SJSA1 (cell line): ENCODE measurements at places on chromosomes 3 and 15. TPM values are rescaled to one million over a fixed set of nuclear protein-coding genes. Genes with fewer than 3 reads are reported as not detected.

Gene C2CD4A
- total RNA-seq: not detected in 2 replicates

- H3K4me1 ChIP-seq: no peaks in the 10 kb centered on the region; the same call in 1 of the 2 replicates
- H3K27me3 ChIP-seq: no peaks in the 10 kb centered on the region
- DNase-seq: no peak
Measured at GRCh38 chr15:41205315-41205714, 25.2 kb downstream of the EXD1 start.

DNA sequence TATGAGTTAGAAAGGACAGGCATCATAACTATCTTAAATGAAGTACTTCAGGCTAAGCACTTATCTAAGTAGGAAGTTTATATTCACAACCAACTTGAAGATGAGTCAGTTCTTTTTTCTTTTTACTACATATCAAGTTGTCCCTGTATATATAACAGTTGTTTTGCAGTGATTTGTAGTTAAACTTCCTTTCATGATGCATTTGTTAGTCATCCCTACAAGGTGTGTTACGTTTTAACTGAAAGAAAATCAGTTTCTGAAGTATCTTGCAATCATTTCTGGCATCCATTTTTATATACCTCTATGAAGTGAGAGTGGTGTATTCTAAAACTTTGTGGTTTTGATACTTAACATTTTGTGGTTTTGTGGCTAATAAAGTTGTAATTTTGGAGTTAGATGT lies 46.1 kb downstream of the ZFAND6 start:
- DNase-seq: peak; percentile 51
- H3K36me3 ChIP-seq: peaks cover 6% of the 10 kb centered on the region; the same call in 1 of the 2 replicates
- peak overlapping the region; percentile 28 for H3K27ac ChIP-seq

DNA sequence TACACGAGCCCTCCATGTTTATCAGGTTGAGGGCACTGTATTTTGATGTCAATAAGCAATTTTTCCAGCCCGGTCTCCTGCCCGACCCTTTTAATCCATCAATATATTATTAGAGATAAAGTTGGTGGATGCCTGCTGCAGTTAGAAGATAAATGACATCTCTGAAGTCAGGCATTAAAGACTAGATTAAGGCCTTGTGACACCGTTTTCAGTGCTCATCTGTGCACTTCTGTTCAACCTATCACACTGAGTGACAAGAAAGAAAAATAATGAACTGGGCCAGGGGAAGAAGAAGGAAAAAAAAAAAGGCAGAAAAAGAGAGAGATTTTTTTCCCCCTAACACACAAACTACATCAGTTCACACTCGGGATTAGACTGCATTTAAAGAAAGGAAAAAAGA lies 371.8 kb downstream of the IL20RB start:
- DNase-seq: no peak
- H3K27me3 ChIP-seq: no peaks in the 10 kb centered on the region; the same call in 1 of the 2 replicates
- no peak overlapping the region for H3K4me3 ChIP-seq
- no peaks in the 10 kb centered on the region for H3K4me1 ChIP-seq

DNA sequence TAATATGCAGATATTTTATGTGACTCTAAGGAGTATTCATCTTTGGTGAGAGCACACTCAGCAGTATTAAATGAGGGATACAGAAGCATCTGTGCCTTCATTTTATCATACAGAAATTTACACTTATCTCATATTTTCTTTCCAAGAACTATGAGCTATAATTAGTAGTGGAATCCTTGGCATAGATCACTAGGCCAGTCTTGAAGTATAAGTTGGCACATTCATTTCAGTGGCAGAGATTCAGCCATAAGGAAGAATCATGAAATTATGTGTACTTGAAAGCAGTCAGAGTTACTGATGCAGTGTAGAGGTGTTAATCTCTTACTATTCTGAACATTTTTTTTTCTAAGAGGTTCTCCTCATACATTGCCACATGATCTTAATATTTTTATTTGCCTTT lies 393.6 kb upstream of the GOLIM4 start:
- DNase-seq: no peak
- no peaks in the 10 kb centered on the region for H3K36me3 ChIP-seq
- no peaks in the 10 kb centered on the region; the same call in 1 of the 2 replicates for H3K27me3 ChIP-seq
- H3K4me3 ChIP-seq: no peak overlapping the region
- no peak overlapping the region for H3K27ac ChIP-seq
- no peaks in the 10 kb centered on the region for H3K4me1 ChIP-seq

DNA sequence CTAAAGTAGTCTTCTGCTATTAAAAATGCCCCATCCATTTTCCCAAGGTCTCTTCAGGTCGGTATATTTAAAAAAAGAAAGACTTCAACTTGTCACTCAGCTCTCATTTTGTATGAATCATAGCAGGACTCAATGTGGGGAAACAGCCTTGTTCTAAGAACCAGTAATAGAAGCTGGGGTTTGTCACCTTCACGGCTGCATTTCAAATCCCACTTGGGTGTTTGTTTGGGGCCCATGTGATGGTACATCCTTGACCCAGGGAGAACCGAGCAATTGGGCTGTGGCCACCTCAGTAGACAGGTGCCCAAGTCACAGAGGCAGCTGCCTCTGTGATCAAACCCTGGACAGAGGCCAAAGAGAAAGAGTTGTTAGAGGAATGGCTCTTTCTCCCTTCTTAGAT lies 70.3 kb upstream of the ARL8B start:
- peaks cover 4% of the 10 kb centered on the region for H3K4me1 ChIP-seq
- H3K36me3 ChIP-seq: no peaks in the 10 kb centered on the region
- DNase-seq: no peak
- no peak overlapping the region for H3K4me3 ChIP-seq
- H3K27me3 ChIP-seq: no peaks in the 10 kb centered on the region

Gene SERPINI2
- total RNA-seq: not detected in 2 replicates

Gene TRPC1
- total RNA-seq: 1.9 and 11.7 TPM in 2 replicates

DNA sequence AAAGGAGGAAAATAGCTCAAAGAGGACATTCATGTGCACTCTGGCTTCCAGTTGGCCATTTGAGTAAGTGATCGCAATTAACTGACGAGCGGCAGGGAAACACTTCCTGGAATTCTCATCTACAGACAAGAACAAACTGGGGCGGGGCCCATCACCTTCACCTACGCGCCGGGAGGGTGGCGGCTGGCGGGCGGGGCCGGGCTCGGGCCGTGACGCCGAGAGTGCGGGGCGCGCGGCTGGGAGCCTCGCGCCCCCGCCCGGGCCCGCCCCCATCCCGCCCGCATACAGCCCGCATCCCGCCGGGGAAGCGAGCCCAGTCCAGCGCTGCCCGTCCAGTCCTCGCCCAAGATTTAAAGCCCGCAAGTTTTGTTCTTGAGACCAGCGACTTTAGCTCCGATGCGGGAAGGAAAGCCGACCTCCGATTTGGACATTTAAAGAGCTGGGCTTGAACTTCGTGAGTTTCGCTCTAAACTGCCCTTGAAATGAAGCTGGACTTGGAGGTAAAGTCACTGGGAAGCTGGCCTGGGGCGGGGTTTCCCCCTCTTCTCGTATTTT lies at the start of gene B3GNT5:
Gene B3GNT5 (plus strand): TSS at position 281 of the 555 bp plus-strand sequence. CDS start 16,546 bp downstream, outside the sequence.
- peak within 1 kb of the TSS; percentile 70 for H3K4me3 ChIP-seq
- 0 out of 2 replicates have a peak within 1 kb of the TSS, but pooled peaks have one; percentile 29 for H3K27ac ChIP-seq
- H3K27me3 ChIP-seq: 0 out of 2 replicates have a peak, but pooled peaks cover 3% of the 10 kb centered on the region
- H3K4me1 ChIP-seq: peaks cover 12% of the 10 kb centered on the region
- DNase-seq: no peak
- 0 out of 2 replicates have a peak, but pooled peaks cover 3% of the 10 kb centered on the region for H3K36me3 ChIP-seq

Gene GOLGA8G
- 0.25 TPM in 1 of 2 replicates, not detected in the other for total RNA-seq

DNA sequence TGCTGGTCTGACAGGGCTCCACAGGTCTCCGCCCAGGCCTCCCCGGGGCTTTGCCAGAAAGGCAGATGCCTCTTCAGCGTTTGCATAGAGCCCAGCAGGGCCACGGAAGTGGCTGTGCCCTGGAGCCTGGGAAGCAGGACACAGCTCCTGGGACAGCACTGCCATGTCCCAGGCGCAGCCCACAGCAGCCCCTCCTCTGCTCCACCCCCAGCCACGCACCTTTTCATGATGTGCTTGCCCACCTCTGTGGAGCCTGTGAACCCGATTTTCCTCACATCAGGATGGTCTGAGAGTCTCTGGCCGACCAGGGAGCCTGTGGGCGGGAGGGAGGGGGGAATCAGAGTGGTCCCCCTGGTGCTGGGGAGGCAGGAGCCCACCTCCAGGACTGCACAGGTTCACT lies 33.9 kb upstream of the SLC41A3 start:
- DNase-seq: no peak
- H3K4me1 ChIP-seq: no peaks in the 10 kb centered on the region
- H3K27me3 ChIP-seq: peaks cover 8% of the 10 kb centered on the region; the same call in 1 of the 2 replicates
- no peak overlapping the region for H3K4me3 ChIP-seq

Gene BCHE
- not detected in 2 replicates for total RNA-seq

DNA sequence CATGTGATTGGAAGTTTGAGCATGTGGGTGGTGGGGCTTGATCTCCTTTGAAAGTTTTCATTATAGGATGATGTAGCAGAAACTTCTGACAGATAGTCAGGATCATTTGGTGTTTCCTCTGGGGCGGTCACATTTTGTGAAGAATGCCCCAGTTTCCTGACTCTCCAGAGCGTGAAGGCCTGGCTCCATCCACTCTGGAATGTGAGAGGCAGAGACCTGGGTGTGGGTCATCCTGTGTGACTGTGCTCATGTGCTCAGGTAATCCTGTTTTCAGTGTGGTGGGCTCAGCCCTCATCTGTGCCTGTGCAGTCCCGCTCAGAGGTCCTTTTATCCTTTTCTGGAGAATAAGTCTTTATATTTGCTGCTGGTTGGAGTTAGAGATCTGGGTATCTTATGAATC lies 81.0 kb downstream of the RGMA start:
- DNase-seq: no peak
- H3K4me1 ChIP-seq: no peaks in the 10 kb centered on the region
- H3K4me3 ChIP-seq: no peak overlapping the region
- peaks cover 96% of the 10 kb centered on the region for H3K36me3 ChIP-seq

GRCh38 chr3:144771381-144771870 lies 799.8 kb downstream of the DIPK2A start:
- H3K4me1 ChIP-seq: no peaks in the 10 kb centered on the region
- no peaks in the 10 kb centered on the region for H3K36me3 ChIP-seq
- H3K27ac ChIP-seq: no peak overlapping the region
- no peak for DNase-seq

Gene ANKUB1
- 0.31 TPM in 1 of 2 replicates, not detected in the other for total RNA-seq

DNA sequence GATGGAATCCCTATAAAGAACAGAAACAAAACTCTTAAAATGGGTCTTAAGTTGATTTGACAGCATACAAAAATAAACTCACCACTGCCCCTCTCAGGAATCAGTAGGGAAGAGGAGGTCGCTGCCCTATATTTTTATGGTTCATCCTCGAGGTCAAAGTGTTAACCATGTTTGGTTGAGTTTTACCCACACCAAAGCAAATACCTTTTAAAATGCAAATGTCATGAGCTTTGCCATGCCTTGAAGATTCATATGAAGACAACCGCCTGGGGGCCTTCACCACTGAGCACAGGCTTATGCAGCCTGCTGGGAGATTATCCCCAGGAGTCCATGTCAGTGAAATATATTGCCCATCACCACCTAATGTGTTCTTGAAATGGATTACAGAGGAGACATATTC lies 66.1 kb downstream of the GLB1 start:
- no peak overlapping the region for H3K27ac ChIP-seq
- no peaks in the 10 kb centered on the region for H3K27me3 ChIP-seq
- DNase-seq: no peak
- H3K4me1 ChIP-seq: peaks cover 8% of the 10 kb centered on the region

Gene LRRC2
- total RNA-seq: 0.61 and 2.8 TPM in 2 replicates

- no peaks in the 10 kb centered on the region for H3K36me3 ChIP-seq
- H3K4me1 ChIP-seq: no peaks in the 10 kb centered on the region
- no peak for DNase-seq
- no peaks in the 10 kb centered on the region for H3K27me3 ChIP-seq
- no peak overlapping the region for H3K27ac ChIP-seq
Measured at GRCh38 chr3:135447483-135447882, 518.0 kb upstream of the PPP2R3A start.

GRCh38 chr15:73932381-73933191 lies 6.3 kb downstream of the LOXL1 start:
- H3K4me1 ChIP-seq: peaks cover 17% of the 10 kb centered on the region
- no peaks in the 10 kb centered on the region for H3K36me3 ChIP-seq
- peaks cover under 1% of the 10 kb centered on the region; the same call in 1 of the 2 replicates for H3K27me3 ChIP-seq

DNA sequence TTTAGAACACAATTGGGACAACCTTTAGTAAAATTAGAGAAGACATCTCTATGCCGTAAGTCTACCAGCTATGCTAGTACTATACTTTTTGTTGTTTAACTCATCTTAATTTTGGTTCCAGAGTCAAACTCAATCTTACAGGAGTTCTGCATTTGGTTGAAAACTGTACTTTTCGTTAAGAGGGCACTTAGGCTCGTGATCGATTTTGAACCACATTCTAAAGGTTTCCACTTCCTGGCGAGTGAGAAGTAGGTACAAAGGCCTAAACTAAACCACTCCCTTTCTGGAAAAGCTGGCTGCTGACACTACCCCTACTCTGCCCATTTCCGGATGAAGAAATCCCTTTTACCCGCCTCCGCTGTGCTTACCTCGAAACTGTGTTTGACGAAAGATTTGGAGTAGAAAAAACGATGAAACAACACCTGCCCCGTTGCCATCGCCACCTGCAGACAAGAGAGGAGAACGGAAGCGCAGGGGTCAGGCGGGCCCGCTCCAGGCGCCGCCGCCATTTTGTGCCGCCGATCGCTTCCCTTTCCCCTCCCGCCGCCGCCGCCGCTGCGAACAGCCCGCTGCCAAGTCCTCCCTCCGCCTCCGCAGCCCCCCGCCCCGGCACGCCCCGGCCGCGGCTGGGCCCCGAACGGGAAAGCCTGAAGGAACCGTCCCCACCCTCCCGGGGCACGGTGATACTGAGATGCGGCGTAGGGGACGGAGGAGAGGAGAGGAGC lies 748 bp downstream of the CCNL1 start:
- H3K27me3 ChIP-seq: no peaks in the 10 kb centered on the region
- peaks cover 42% of the 10 kb centered on the region for H3K4me1 ChIP-seq
- peak; percentile 53 for DNase-seq
- H3K4me3 ChIP-seq: peak overlapping the region; percentile 80
- peak overlapping the region; percentile 99 for H3K27ac ChIP-seq

Gene C15orf62
- 0.03 TPM in 1 of 2 replicates, not detected in the other for total RNA-seq

- peak overlapping the region; percentile 6; the same call in 1 of the 2 replicates for H3K27ac ChIP-seq
- no peaks in the 10 kb centered on the region for H3K27me3 ChIP-seq
- H3K4me1 ChIP-seq: peaks cover 46% of the 10 kb centered on the region
Measured at GRCh38 chr3:136835813-136836510, 17.0 kb downstream of the SLC35G2 start.

DNA sequence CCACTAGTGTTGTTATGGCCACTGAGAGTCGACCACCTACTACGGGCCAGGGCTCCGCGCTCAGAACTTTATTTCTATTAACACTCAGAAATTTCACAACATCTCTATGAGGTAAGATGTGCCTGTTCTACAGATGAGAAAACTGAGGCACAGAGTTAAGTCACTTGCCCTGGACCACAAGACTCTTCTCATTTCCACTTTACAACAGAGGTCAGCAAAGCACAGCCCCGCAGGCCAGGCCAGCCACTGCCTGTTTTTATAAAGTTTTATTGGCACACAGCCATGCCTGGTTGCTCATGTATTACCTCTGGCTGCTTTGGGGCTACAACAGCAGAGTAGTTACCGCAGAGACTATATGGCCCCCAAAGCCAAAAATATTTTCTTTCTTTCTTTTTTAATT lies 503.6 kb downstream of the SHQ1 start:
- no peaks in the 10 kb centered on the region for H3K27me3 ChIP-seq
- DNase-seq: no peak
- H3K27ac ChIP-seq: no peak overlapping the region
- H3K4me3 ChIP-seq: no peak overlapping the region
- no peaks in the 10 kb centered on the region for H3K36me3 ChIP-seq
- peaks cover 36% of the 10 kb centered on the region for H3K4me1 ChIP-seq

GRCh38 chr3:130258532-130258952 lies 86.9 kb upstream of the COL6A5 start:
- no peaks in the 10 kb centered on the region for H3K4me1 ChIP-seq
- no peaks in the 10 kb centered on the region for H3K27me3 ChIP-seq
- no peak overlapping the region for H3K4me3 ChIP-seq
- DNase-seq: no peak
- no peak overlapping the region for H3K27ac ChIP-seq

Gene TXNRD3
- total RNA-seq: 6.0 and 7.4 TPM in 2 replicates
